ENCODE measurements at places on chromosomes 11 and 22. TPM values are rescaled to one million over a fixed set of nuclear protein-coding genes. Genes with fewer than 3 reads are reported as not detected.

- peak; percentile 28 for DNase-seq
These were observed 10.5 kb downstream of the AASDHPPT start for GRCh38 chr11:106087815-106088435.

- no peak for DNase-seq
These were observed 153.4 kb downstream of the LDLRAD3 start for GRCh38 chr11:36097219-36097650.

GRCh38 chr11:102110761-102111010 lies 439 bp downstream of the YAP1 start:
- DNase-seq, result no peak

GRCh38 chr22:27790376-27791158 lies 11.0 kb downstream of the MN1 start:
- no peak for DNase-seq

DNA sequence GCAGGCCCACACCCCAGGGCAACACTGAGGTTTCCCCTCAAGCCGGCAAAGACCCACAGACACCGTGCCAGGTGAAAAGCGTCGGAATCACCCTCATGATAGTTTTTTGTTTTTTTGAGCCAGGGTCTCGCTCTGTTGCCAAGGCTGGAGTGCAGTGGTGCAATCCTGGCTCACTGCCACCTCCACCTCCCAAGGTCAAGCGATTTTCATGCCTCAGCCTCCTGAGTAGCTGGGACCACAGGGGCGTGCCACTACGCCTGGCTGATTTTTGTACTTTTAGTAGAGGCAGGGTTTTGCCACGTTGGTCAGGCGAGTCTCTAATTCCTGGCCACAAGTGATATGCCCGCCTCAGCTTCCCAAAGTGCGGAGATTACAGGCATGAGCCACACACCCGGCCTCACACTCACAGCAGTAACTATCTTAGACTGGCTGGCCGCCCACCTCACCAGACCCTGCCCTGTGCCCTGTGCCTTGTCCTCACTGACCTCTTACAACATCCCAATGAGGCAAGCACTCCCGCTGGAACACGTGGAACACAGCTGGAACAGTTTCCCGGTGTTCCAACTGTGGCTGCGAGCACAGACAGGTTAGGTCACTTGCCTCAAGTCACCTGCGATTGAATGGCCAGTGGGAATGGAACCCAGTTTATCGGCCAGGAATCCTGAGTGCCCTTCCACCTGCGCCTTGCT lies 21.1 kb downstream of the LRRC10B start:
- DNase-seq, result no peak

GRCh38 chr22:35542157-35542938 lies 1.7 kb downstream of the RASD2 start:
- DNase-seq, result no peak

DNA sequence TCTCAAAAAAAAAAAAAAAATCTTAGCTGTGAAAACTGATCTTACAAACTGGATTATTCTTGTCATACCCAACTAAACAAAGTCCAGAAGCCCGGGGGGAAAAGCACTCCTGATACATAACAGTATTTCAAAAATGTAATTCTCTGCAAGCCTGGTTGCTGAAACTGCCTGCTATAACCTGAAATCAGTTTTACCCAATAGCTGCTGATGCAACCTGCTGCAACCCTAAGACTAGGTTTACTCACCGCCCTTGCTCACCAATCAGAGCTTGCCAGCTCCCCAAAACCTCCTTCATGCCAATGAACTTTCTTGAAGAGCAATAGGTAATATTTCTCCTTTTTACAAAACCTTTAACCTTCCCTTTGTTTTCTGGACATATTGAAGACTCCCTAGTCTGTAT lies 12.4 kb downstream of the FGF19 start:
- DNase-seq, result no peak

- DNase-seq, result no peak
These were observed 77.7 kb downstream of the PTPRJ start for GRCh38 chr11:48058064-48058463.

The JHY gene
- 1.9 TPM for total RNA-seq

The ADM gene
- 33.0 TPM for total RNA-seq

The PGM2L1 gene
- total RNA-seq, result 7.8 TPM

The LRRC10B gene
- total RNA-seq, result 0.54 TPM

The MUC2 gene
- 1,438 TPM for total RNA-seq

The MS4A3 gene
- total RNA-seq, result not detected

The PACSIN3 gene
- total RNA-seq, result 11.2 TPM

The PICK1 gene
- 47.2 TPM for total RNA-seq
